Caco-2 (cell line): ENCODE measurements at places on chromosomes 5 and 9. TPM values are rescaled to one million over a fixed set of nuclear protein-coding genes. Genes with fewer than 3 reads are reported as not detected.

Gene PIP5K1B
- 10.3 and 12.9 TPM in 2 replicates for total RNA-seq

GRCh38 chr9:3941758-3942157 lies 358.1 kb downstream of the GLIS3 start:
- no peak for DNase-seq

- DNase-seq: no peak
Measured at GRCh38 chr5:89330140-89330539, 447.2 kb upstream of the MEF2C start.

GRCh38 chr5:14256756-14257393 lies 113.7 kb downstream of the TRIO start:
- no peak for DNase-seq

- no peak for DNase-seq
Measured at GRCh38 chr5:123297866-123298265, 125.3 kb downstream of the CEP120 start.

- DNase-seq: no peak
Measured at GRCh38 chr5:95110118-95110517, 174.8 kb downstream of the MCTP1 start.

- no peak for DNase-seq
Measured at GRCh38 chr5:174922955-174923354, 198.6 kb downstream of the MSX2 start.

GRCh38 chr5:132300577-132301343 lies 6.6 kb downstream of the SLC22A4 start:
- no peak for DNase-seq

DNA sequence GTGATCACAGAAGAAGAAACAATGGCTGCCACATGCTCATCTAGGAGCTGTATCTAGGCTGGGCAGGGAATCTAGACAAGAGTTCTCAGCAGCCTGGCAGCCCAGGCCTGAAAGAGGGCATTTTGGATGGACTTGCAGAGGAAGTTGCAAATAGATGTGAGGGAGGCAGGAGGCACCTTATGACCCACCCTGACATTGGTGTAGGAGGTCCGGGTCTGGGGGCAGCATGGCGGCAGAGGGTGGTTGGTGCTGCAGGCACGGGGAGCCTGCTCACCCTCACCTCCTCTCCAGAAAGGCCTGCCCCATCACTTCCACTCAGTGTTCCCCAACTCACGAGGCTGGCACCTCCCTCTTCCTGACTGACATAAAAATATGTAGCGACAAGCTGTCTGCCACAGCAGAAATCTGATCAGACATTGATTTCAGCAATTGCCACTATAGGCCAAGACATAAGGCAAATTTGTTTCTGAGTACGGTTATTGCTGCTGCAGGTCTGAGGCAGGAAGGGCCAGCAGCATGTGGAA lies 217.6 kb downstream of the PBX3 start:
- no peak for DNase-seq

DNA sequence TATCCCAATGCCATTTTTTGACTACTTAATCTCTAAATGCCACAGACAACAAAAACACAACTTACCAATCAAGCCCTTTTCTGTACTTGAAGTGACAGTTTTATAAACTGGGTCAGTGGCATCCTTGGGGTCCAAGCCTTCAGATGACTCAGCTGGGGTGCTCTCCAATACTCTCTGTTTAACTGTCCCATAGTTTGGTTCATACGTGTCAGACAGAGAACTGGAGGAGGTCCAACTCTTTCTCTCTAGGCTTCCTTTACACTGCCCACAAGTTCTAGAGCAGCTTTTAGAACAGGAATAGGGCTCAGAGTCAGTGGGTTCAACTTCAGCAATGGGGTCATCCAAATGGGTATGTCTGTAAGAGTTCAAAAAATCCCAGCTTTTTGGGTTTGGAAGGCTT lies 166.9 kb downstream of the CDC42SE2 start:
- DNase-seq: no peak

DNA sequence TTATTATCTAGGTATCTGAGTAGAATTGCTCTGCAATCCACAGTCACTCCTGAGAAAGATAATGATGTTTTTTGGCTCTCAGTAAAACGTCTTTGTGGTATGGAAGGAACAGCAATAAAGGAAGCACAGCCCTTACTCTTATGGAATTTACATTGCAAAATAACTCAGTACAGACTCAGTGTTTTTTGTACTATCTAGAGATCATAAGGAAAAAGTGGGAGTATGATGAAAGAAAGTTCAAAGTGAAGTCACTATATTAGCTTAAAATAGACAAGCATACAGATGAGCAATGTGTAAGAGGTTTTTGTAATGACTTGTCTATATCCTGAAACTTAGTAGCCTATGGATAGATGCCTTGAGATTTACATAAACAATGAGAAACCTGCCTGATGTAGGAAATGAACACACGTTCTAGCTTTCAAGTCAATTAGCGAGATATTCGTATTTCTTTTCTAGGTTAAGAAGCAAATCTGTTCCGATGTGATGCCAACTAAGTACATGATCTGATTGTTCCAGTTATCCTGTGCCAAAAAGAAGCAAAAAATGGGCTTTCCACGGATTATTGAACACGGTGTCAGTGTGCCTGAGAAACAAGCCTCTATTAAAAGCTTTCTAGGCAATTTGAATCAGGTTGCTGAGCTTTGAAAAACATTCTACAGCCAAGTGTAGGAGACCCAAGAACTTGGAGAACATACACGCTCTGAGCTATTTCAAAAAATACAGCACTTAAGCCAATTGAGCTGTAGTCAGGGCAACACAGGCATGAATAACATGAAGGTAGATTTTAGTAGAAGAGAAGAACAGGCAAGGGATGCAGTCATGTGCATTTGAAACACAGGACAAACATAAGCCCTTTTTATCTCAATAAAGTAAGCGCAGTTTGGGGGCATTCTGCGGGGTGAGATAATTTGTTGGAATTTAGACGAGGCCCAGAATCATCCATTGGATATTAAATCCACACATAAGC lies 86.3 kb upstream of the TAF11L2 start:
- DNase-seq: no peak

- DNase-seq: no peak
Measured at GRCh38 chr9:130458027-130458803, 13.5 kb downstream of the ASS1 start.

DNA sequence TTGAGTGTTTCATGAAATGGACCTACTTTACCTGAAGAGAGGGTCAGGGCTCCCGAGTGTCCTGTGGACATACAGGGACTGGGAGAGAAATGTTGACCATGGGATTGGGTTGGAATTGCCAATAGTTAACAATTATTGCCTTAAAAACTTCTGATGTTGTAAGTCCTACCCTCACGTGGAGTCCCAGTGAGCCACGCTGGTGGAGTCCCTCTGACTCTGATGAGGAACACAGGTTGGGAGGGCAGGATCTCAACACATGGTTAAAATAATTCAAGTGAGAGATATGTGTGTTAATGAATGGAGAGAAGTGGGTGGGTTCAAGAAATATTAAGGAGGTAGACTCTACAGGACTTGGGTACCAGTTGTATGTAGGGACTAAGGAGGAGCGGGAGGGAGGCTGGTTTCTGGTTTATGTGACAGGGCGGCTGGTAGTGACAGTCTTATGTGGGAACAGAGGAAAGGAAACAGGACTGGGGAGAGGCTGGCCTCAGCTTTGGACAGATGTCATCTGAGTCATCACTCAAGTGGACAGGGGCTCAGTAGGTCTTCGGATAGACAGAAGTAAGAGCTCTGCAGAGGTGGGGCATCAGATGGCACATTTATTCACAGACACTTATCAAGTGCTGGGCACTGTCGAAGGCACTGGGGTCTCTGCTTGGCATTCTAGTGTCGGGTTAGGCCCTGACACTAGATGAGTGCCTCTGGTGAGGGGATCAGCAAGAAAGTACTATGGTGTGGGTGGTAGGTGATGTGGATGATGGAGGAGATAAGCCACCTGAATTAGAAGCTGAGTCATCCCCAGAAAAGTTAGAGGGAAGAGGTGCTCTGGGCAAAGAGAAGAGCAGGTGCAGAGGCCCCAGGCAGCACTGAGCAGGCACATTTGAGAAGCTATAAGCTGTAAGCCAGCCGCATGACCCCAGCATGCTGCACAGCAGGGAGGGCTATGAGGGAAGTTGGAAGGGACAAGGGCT lies 27.2 kb downstream of the MAML1 start:
- DNase-seq: no peak

Gene ZNG1A
- total RNA-seq: 34.2 and 34.6 TPM in 2 replicates

GRCh38 chr5:94524841-94525697 lies 93.3 kb downstream of the KIAA0825 start:
- peak; percentile 30 for DNase-seq

DNA sequence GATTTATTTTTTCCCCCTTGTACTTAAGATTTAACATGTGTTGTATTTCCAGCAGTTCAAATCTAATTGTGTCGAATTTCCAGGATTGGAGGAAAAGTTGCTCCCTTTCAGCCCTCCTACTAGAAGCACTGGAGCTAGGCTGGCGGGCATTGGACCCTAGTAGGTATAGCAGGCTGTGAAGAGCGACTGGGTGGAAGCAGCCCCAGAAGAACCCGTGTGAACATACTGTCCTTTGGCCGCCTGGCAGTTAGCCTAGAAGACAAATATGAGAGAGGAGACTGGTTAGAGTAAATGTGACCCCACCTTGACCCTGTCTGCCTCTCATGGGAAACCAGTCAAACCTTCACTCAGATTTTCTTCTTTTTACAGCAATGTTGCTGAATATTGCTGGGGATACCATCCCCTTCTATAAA lies 13.9 kb downstream of the ALDOB start:
- DNase-seq: no peak

DNA sequence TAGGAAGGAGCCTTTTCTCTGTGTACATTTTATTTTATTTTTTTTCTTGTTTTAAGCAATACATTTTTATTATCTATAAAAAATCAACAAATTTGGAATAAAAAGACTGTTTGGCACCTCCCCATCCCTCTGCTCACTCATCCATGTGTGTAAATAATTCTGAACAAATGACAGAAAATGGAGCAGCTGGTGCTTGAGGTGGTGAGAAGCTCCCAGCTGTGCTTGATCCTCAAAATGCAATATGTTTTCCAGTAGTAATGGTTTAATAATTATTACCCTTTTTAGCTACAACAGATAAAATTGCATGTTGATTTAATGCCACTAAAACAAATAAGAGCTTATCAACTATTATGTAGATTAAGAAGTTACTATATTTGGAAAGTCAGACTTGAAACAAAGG lies 132.5 kb downstream of the CDH18 start:
- no peak for DNase-seq

Gene FOXD4L5
- 0.25 and 0.42 TPM in 2 replicates for total RNA-seq

- peak; percentile 39 for DNase-seq
Measured at GRCh38 chr9:17005056-17005823, 129.6 kb upstream of the CNTLN start.

DNA sequence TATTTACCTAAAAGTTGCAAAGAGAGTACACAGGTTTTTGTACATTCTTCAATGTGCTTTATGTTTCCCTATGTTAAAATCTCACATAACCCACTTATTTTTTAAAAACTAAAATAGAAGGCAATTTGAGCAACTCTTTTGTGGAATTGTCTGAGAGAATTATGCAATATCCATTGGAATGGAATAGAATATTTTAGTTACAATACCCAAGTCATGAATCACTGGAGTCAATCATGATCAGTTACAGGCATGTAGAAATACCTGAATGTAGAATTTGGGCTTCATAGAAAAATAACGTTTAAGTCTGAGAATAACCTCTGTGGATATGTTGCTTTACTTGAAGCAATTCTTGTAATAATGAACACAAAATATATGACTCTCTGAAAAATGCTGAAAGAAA lies 143.3 kb downstream of the FGF10 start:
- DNase-seq: no peak

Gene SCGB3A2
- not detected in 2 replicates for total RNA-seq

- no peak for DNase-seq
Measured at GRCh38 chr9:87594194-87594593, 96.5 kb downstream of the DAPK1 start.

Gene CARD9
- 1.7 and 2.6 TPM in 2 replicates for total RNA-seq

- no peak for DNase-seq
Measured at GRCh38 chr5:172837640-172838039, 3.6 kb downstream of the ERGIC1 start.

Gene FBXL7
- not detected in 2 replicates for total RNA-seq
